WERI-Rb-1 (cell line): ENCODE measurements at places on chromosomes 12 and 14.

GRCh38 chr12:67630373-67631088 is 18.0 kb upstream of the DYRK2 start:
- DNase-seq: no peak

GRCh38 chr12:117046011-117046369 is 53.2 kb downstream of the TESC start:
- DNase-seq: peak; percentile 74

DNA sequence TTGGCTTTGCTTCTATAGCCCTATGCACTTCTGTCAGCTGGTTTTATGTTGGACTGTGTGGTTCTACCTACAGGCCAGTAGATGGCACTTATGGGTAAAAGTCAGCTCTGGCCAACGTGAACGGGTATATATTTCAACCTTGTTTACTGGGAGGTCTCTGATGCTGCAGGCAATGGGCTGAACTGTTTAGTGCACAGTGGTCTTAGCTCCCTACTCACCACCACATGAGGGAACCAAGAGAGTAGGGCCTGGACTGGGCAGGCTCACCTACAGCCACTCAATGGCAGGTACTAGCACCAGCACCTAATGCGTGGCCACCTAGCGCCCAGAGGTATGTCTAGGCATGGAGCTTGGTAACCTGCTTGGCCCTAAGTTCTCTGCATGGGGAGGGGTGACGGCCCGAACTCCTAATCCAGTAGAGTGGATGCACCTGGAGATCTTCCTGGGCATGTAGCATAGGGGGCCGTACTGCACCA is 481.8 kb downstream of the TMEM117 start:
- DNase-seq: peak; percentile 40

- no peak for DNase-seq
These were observed 315.8 kb downstream of the BCL11B start for GRCh38 chr14:98956181-98956580.

GRCh38 chr12:34203866-34204620 is 181.7 kb downstream of the ALG10 start:
- no peak for DNase-seq

DNA sequence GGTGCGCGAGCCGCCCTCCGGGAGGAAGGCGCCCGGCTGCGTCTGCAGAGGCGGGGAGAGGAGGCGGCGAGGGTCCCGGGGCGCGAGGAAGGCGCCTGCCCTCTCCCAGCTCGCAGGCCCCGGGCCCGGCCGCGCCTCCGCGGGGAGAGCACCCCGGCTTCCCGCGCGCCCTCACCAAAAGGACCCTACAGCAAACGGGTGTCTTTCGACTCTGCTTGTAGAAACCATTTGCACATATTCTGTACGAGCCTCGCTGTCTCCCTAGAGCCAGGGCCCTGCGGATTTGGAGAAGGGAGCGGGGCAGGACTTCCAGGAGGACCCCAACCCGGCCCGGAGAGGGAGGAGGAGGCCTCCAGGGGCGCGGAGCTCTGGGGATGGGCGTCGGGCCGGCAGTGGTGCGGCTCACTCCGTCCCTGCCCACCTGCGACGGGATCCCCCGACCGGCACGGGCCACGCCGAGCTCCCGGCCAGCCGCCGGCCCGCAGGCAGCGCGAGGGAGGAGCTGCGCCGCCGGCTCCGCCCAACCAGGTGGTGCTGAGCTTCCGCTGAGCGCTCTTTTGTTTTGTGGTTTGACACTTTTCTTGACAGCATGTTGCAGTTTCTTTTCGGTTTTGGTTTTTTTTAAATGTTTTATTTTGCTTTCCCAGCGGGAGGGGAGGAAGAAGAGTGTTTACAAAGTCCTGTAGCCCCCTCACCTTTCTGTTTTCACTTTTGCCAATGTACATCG is 103.3 kb upstream of the FKBP4 start:
- peak; percentile 42 for DNase-seq

DNA sequence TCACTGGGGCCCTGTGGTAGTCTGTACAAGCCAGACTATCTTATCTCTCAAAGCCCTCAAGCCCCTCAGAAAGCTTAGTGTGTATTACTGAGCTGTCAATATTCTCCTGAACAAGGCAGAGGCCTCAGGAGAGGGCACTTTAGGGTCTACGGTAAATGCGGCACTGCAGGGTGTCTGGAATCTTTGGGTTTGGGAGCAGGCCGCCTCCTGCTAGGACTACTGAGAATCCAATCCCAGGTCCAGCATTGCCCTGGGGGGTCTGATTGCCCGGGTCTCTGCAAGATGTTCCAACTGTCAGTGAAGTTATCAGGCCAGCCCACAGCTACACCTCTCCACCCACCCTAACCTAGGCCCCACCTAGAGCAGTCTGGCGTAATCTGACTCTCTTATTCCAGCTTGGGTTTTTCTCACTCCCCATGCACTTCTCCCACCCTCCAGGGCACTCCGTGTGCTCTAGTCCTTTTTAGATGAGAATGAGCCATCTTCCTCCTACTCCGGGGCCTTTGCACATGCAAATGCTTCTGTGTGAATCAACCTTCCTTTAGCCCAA is 4.3 kb upstream of the ZFP36L1 start:
- DNase-seq: no peak

DNA sequence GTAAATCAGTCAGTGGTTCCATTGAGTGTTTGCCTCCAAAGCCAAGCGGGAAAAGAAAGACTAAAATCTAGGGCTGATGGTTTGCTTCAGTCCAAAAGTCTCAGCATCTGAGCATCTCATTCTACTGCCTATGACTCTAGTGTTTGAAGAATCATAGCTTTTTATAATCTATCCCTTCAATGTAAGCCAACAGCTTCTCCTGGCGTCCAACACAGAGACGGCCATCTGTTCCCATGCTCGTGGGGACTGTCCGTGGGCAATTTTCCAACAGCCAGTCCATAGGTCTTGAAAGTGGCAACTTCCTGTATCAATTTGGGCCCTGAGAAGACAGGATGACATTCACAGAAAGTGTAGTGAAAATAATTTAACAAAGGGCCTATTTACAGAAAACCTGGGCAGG is 544.4 kb upstream of the TMEM132C start:
- peak; percentile 42 for DNase-seq

- no peak for DNase-seq
These were observed 5.0 kb downstream of the C14orf180 start for GRCh38 chr14:104584557-104584956.

DNA sequence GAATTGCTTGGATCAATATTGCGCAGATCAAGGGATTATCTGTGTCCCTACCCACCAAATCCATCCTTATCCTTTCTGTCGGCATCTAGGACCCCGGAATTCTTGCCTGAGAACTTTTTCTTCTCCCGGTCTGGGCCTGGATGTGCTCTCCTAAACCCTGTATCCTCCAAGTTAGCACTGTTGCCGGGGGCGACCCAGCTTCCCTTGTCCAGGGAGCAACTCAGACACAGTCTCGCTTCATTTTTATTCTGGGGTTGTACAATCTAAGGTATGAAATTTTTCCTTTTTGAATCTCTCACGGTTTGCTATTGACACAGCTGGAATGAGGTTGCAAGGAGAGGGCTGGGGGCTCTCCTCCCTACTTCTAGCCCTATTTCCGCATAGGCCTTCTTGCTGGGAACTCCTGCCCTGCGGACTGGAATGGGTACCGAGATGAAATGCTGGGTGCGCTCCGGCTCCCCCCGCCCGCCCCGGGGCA is 403 bp upstream of the PNP start:
- no peak for DNase-seq

DNA sequence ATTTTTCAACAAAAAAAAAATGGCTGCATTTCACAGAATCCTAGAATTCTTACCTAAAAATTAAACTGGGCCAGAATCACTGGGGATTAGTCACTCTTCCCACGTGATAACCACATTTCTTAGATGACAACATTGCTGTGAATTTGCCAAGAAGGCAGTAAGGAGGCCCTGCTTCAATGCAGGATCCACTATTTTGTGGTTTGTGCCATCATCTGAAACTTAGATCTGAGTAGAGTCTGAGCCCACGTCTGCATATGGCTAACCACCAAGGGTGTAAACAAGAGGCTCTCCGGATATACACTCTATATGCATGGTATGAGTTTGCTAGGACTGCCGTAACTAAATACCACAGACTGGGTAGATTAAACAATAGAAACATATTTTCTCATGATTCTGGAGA is 24.4 kb upstream of the TBX5 start:
- no peak for DNase-seq

DNA sequence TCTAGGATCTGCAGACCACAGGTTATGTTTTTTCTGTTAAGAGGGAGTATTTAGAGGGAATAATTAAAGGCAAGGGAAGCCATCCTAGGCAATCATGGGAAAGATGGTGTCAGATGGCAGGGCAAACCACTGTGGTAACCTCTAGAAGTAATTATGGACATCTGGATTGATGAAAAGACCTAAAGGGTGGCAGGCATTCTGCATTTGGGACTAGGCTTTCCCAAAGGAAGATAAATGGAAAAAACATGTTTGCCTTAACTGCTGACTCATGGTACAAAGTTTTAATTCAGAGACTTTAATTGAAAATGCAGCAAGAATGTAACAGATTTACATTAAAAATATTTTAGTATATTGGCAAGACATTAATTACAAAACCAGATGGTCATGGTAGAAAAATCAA is 88.1 kb downstream of the TMEM30B start:
- no peak for DNase-seq

GRCh38 chr12:68406134-68406576 is 74.0 kb upstream of the MDM1 start:
- peak; percentile 16 for DNase-seq

DNA sequence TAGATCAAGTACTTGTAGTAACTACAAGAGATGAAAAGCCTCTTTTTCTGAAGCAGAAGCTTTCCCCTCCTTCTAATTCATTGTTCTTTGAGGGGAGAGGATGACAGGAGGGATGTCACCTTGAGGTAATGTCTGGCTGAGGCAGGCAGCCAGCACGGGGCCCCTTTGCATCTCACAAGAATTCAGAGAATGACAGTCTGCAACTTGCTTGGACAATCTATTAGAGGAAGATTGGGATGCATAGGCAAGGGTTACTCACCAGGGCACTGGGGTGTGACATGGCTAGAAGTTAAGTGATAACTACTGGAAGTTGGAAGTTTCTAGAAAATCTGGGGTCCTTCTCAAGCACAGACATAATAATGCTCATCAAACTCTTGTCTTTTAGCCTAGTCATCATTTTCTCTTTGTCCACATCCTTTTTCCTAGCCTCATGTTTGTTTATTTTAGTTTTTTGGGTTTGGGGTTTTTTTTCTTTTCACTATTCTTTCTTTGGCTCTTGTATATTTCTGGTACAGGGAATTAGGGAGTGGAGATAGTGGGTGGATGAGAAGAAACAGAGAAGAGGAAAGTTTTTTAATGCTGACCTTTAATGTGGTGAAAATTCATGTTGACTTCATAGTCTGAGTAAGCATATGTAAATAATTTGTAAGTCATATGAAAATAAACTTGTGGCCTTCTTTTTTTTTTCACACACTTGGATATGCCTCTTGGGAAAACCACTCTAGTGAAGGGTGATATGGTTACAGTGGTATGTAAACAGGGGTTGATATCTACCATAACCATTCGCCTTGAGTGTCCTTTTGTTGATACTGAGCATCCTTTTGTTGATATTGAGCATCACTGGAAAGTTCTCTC is 55.1 kb downstream of the TTLL5 start:
- no peak for DNase-seq

- no peak for DNase-seq
These were observed 53.9 kb downstream of the HNRNPC start for GRCh38 chr14:21215130-21215878.

DNA sequence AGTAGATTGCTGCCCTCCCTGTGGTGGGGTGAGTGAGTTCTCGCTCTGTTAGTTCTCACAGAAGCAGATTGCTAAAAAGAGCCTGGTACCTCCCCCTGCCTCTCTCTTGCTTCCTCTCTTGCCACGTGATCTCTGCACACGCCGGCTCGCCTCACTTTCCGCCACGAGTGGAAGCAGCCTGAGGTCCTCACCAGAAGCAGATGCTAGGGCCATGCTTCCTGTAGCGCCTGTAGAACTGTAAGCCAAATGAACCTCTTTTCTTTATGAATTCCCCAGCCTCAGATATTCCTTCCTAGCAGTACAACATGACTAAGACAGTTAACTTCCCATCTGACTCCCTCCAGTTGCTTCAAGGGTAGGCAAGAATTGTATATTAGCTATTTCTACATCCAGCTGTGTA is 76.2 kb downstream of the ETV6 start:
- no peak for DNase-seq

GRCh38 chr14:22266683-22267082 is 322.3 kb downstream of the DAD1 start:
- DNase-seq: no peak

DNA sequence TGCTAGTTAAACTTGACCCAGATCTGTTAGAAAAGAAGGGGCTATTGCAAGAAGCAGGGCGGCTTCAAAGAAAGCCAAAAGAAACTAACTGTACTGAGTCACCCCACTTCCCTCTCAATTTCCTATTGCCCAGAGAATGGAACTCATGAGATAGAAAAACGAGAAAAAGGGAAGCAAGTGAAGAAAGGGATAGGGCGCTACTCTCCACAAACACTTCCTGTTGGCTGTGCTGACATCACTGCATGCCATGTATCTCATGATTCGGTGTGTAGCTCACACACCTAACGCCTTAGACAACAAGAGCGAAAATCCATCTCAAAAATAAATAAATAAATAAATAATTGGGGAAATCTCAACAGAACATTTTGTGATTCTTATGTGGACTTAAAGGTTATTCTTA is 13.0 kb upstream of the P2RX4 start:
- no peak for DNase-seq

DNA sequence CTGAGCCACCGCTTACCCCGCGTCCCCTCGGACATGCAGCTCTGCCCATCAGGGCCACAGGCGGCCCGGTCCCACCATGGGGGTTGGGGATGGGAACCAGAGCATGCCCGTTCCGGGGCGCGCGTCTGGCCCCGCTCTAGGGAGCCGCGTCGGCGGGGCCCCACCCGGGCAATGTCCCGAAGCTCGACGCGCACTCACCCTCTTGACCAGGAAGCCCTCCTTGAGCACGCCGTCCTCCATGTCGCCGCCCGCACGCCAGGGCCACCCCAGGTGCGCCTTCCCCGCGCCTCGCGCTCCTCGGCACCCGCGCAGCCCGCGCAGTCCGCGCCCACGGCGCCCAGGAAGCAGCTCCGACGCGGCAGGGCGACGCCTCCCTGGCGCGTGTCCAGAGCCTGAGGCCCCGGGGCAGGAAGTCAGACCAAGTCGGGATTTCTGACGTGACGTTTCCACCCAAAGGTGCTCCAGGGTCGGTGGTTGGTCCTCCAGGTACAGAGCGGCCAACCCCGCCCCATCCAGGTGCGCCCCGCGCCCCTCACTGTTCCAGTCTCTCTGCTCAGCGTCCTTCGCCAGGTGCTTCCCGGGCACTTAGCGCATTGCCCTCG is at the start of gene PLEK2:
PLEK2 (minus strand) TSS at position 346 of the 602 bp plus-strand sequence; CDS start at position 240, 106 bp downstream.
- no peak for DNase-seq

- no peak for DNase-seq
These were observed 71.1 kb downstream of the RASSF3 start for GRCh38 chr12:64681200-64682052.

GRCh38 chr12:65152596-65152995 is 16.8 kb upstream of the LEMD3 start:
- DNase-seq: no peak

GRCh38 chr14:94485944-94486841 is 10.2 kb upstream of the SERPINA9 start:
- DNase-seq: peak; percentile 33

DNA sequence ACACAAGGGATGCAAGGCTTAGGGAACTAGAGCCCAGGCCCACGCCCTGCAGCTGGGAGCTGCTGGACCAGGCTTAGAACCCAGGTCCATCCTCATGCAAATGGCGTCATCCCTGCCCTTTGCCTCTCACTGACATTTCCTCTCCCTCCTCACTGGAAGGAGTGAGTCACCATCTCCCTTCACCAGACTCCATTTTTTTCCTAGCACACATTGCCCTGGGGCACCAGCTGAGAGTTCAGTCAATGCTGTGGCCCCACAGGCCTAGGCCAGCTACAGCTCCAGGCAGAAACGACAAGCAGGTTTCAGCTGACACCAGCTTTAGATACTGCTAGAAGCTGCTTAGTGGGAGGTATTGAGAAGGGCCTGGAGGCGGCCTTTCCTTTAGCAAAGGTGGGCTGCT is 98.9 kb downstream of the RIMBP2 start:
- no peak for DNase-seq
